ENCODE measurements at places on chromosomes 12 and 14.

DNA sequence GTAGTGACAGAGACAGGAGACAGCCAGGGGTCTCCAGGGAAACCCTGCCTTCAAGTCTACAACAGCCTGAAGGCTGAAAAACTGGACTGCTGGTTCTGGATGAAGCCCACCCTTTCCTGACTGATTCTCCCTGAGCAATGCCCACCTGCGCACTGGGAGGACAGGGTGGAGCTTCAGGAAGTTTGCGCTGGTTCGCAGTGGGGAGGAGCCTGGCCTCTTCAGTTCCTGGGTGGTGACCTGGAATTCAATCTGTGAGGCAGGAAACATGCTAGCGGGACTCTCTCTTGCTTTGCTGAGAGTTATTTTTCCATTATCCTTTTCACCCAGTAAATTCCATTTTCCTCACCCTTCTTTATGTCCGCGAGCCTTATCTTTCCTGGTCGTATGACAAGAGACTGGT is 600.8 kb downstream of the TRHDE start:
- no peak for DNase-seq

GRCh38 chr12:5200278-5201087 is 156.8 kb downstream of the KCNA5 start:
- DNase-seq = no peak

- no peak for DNase-seq
Observed at GRCh38 chr12:30082381-30082780, 298.6 kb upstream of the TMTC1 start.

DNA sequence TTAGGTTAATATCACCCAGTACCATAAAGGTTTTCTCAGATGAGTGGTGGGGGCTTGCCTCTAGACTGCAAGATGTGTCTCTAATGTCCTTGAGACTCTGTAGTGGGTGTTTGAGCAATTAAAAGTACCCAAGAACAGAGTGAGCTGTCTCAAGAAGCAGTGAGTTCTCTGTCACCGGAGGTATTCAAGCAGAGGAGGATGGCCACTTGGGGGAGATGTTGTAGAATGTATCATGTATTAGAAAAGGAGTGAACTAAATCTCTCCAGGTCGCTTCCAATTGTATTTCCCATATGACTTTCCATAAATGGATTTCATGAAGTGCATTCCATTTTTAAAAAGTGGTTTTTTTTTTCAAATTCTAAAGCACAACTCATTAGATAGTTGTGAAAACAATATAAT is 35.0 kb downstream of the SLC17A8 start:
- no peak for DNase-seq

GRCh38 chr12:98344046-98344930 is 171.1 kb upstream of the TMPO start:
- DNase-seq = no peak

GRCh38 chr14:54610051-54610977 is 43.4 kb downstream of the SAMD4A start:
- no peak for DNase-seq

- no peak for DNase-seq
Observed at GRCh38 chr14:21749306-21749868, 75.8 kb upstream of the OR4E1 start.

All from caudate nucleus (tissue), 63 donors.